ENCODE measurements at places on chromosomes 7 and 10. TPM values are rescaled to one million over a fixed set of nuclear protein-coding genes. Genes with fewer than 3 reads are reported as not detected.

NOS3 gene
- total RNA-seq: 11.3 TPM

CREB5 gene
- 25.3 TPM for total RNA-seq

ITGB1 gene
- total RNA-seq: 794 TPM

CADPS2 gene
- total RNA-seq: 8.7 TPM

ADAM12 gene
- 16.3 TPM for total RNA-seq

PRKCQ gene
- total RNA-seq: 0.88 TPM

DPCD gene
- 12.8 TPM for total RNA-seq

TAS2R41 gene
- not detected for total RNA-seq

JCAD gene
- 112 TPM for total RNA-seq

FKBP6 gene
- not detected for total RNA-seq

GRM3 gene
- total RNA-seq: not detected

FAM13C gene
- 29.4 TPM for total RNA-seq

SSC4D gene
- total RNA-seq: 1.9 TPM

CACUL1 gene
- total RNA-seq: 48.8 TPM

HTR5A gene
- not detected for total RNA-seq
